Coronary artery (tissue), 2 donors: ENCODE measurements at places on chromosomes 12 and 14.

GRCh38 chr12:56670836-56671235, 17.2 kb downstream of the PTGES3 start:
- no peak for DNase-seq

GRCh38 chr12:41621291-41621690, 433.2 kb downstream of the PDZRN4 start:
- no peak for DNase-seq

DNA sequence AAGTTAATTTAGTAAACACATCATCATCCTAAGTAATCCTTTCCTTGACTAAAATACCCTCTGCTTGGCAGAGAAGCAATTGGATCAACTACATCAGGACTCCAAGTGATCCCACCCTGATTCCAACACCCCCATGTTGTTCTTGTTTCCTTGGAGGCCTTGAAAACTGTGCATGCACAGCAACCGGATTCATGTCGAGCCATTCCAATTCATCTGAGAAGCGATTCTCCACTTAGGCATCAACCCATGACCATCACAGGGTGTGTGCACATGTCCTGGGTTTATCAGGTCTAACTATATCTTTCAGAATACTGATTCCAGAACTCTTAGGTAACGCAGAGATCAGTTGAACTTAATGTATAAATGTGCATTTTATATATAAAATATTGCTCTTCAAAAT, 163.0 kb downstream of the NAV3 start:
- no peak for DNase-seq

DNA sequence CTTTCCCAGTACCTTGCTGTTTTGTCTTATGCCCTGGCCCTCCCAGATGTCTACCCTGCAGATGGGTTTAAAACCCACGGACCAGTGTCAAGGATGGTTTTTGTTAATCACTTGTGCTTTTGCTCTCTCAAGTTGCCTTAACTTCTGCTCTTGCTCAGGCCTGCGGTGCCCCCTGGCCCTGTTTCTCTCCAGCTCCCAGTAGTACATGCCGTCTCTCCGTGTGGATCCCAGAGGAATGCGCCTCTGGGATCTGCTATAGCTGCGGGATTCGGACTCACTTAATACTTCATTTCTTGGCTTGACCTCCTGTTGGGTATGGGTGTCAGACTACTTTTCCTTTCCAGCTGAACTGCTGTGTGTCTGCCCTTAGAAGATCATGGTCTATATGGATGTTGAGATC, 14.5 kb downstream of the PLEKHG3 start:
- DNase-seq = no peak

GRCh38 chr12:71752891-71753290, 1.8 kb upstream of the RAB21 start:
- no peak for DNase-seq

DNA sequence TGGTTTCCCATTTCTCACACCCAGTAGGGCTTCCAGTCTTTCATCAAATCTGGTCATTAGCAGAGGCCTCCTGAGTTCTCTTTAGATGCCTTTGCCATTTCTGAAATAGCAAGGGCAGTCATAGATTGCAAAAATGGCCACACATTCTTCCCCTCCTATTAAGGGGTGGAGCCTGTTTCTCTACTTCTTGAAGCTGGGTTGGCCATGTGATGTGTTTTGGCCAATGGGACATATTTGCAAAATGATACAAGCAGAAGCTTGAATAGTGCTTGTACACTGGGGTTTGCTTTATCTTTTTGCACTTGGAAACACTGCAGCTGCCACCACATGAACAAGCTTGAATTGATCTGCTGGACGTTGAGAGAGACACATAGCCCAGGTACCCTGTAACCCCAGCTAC, 109.3 kb downstream of the VRK1 start:
- DNase-seq = no peak

GRCh38 chr12:31618228-31619025, 27.5 kb upstream of the DENND5B start:
- DNase-seq = no peak

- no peak for DNase-seq
Observed at GRCh38 chr14:24481622-24482324, 26.3 kb downstream of the CMA1 start.

GRCh38 chr14:103656031-103656755, 27.2 kb downstream of the KLC1 start:
- no peak for DNase-seq

DNA sequence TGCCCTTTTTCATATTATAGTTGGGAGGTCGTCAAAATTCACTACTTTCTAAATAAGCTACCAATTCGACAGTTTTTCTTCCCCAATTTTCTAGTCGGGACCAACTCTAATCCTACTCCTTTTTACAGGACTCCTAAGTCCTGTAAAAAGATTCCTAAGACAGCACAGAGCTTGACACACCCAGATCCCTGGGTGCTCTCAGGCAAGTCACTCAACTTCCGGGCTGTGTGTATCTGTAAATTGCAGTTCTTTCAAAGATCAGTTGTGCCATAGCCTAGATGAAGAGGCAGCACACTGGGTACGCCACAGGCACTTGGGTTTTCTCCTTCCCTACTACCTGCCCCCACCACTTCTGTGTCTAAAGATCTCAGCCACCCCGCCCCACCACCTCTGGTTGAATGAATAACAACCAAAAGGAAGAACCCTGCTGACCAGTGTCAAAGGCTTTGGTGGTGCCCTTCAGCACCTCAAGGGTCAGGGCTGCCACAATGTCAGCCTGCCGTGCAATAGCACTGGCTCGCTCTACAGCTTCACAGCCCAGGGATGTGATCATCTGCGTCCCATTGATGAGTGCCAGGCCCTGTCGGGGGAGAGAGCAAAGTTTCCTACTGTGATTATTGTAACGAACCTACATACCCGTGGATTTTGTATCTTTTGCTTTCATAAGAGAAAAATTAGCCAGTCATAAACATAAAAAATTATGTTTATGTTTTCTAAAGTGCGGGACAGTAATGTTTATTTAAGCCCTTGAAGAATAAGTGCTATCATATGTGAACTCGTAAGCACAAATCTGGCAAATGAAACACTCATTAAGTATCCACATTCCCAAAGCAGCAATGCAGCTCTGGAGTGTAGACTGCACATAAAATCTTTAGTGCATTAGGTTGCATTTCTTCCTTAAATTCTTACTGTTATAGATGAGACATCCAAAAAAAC, 9.2 kb downstream of the HAL start:
- DNase-seq = no peak

DNA sequence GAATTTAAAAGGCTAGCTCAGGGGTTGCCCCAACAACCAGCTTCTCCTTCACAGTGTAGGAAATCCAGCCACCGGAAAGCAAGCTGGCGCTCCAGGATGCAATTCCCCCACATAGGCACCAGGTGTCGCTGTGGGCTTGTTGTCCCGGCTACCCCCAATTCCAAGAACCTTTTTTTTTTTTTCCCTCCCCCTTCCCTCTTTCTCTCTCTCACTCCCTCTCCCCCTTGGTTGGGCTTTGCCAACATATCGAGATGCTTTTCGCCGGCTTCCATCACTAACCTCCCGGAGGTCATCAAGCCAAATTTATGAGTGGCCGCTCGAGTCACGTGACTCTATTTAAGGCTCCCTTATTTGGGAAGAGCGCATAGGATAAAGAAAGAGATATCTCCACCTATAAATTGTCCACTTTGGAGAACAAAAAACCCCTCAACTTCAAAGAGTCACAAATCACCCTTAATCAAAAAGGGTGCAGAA, at the start of gene HOXC5:
TSS of gene HOXC5 (plus strand) at position 424 of the 474 bp plus-strand sequence. CDS start 73 bp downstream, outside the sequence.
- DNase-seq = no peak

DNA sequence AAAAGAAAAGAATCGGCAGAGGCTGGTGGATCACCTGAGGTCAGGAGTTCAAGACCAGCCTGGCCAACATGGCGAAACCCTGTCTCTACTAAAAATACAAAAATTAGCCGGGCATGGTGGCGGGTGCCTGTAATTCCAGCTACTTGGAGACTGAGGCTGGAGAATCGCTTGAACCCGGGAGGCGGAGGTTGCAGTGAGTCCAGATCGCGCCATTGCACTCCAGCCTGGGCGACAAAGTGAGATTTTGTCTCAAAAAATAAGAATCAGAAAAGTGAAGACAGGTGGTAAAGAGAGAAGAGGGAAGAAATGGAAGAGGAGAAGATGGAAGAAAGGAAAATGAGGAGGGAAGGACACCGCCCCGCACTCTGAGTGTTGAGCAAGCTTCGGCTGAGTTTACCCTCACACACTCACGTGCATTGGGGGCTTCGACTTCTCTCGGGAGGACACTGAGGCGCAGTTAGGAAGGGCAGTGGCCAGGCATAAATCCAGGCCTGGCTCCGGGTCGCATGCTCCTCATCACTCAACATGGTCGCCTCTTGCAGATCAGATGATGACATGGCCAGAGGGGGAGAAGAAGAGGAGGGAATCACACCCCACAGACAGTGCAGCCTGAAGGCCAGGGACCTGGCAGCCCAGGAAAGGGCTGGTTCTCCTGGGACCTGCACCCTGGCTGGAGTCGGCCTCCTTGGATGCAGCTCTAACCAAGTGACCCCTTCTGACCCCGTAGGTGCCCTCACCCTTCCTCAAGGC, 61.1 kb downstream of the PRMT8 start:
- DNase-seq = peak; percentile 40

- DNase-seq = no peak
Observed at GRCh38 chr12:100356644-100357223, at the start of gene SLC17A8. Gene SLC17A8, plus strand, starts transcription at chr12:100357074. Its CDS starts 318 bp downstream, at chr12:100357392.

DNA sequence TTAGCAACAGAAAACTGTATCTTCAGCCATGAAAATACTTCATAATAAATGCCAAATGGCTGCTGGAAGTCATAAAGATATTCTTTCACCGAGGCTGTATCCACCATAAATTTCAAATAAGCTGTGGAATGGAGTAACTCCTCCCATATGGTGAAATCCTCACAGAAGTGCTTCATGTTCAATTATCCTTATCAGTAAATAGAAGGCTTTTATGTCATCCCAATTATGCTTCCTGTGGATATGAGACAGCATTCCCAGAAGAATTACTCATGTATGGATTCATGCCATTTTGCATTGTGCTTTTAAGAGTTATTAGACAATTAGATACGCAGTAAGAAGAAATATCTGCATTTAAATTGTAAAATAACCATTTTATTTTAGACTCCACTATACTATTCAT, 99.0 kb downstream of the RTN1 start:
- DNase-seq = no peak

DNA sequence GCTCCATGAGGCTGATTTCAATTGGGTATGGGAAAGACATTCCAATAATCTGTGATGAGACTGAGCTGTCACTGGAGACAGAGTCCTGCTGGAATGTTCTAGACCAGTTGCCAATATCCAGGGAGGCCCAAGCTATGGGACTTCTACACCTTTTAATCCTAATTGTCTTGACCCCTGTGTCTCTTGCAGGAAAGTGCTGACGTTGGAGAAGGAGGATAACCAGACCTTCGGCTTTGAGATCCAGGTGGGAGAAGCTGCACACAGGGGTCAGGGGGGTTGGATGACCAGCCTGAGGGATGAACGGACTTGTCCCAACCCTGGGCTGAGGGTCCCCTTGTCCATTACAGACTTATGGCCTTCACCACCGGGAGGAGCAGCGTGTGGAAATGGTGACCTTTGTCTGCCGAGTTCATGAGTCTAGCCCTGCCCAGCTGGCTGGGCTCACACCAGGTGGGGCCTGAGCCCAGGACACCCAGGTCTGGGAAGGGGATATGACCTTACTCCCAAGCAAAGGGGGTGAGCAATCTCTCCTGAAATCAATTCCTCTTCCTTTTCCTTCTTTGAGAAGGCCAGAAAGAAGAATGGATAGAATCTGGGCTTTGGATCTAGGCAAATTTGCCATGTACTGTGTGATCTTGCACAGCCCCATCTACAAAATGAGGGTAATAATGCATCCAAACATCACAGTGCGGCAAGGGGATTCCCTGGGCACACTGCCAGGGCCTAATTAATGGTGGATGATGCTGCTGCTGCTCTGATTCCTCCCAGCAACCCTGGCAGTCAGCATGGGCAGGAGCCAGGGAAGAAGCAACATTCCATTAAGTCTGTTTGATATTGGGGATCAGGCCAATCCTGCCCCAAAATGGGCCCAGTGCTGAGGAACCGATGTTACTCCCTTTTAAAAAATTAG, 4.2 kb downstream of the TAMALIN start:
- DNase-seq = no peak

DNA sequence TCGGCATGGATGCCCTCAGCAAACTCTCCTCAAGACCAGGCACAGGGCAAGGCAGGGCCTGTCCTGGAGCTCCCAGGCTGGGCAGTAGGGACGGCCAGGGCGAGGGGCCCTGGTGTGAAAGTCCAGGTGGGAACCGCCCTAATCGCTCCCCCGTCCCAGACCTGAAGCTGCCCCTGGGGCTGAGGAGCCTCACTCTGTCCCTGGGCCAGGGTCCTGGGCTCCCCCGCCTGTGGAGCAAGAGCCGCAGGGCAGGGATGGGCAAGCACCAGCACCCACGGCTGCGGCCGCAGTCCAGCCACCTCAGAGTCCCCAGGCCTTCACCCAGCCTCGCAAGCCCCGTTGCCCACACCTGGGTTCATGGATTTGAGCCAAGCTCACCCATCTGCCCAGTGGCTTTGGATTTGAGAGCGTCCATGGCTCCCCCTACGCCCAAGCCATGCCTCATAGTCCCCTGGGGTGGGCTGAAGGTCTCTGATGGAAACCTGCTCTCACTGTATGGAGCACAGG, 102.4 kb upstream of the C14orf180 start:
- DNase-seq = no peak

DNA sequence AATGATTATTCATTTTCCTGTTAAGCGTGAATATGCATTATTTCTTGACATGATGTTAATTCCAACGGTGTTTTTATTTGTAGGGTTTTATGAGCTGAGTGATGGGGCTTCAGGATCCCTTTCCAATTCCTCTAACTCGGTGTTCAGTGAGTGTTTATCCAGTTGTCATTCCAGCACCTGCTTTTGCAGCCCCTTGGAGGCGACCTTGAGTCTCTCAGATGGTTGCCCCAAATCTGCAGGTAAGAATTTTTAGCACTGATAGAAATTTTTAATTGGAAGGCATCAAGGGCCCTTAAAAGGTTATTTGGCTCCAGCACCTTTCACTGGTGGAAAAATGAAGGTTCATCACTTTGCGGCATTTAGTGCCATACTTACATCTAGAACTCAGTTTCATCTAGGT, 3.7 kb downstream of the DACT1 start:
- no peak for DNase-seq

- no peak for DNase-seq
Observed at GRCh38 chr12:7929083-7929792, 6.7 kb downstream of the SLC2A3 start.

- DNase-seq = no peak
Observed at GRCh38 chr14:35534873-35535482, 1.0 kb downstream of the INSM2 start.

DNA sequence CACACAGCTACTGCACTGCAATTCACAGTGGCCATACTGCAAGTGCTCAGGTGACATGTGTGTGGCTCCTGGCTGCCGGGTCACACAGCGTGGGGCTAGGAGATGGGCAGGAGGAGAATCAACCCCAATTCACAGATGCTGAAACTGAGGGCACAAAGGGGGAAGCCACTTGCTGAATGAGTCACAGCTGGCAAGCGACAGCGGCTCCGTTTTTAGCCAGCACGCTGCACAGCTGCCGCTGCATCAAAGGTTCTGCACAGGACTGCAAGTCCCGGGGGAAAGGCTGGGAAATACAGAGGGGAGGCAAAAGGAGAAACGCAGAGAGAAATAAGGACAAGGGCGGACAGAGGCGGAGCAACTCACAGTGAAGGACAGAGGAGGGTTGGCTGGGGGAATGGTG, 57.9 kb downstream of the KDM2B start:
- DNase-seq = no peak

- DNase-seq = no peak
Observed at GRCh38 chr12:105814283-105814682, 324.5 kb downstream of the NUAK1 start.

- no peak for DNase-seq
Observed at GRCh38 chr14:23610090-23610814, 25.9 kb upstream of the DHRS2 start.
